ENCODE measurements at places on chromosomes 3 and 15. TPM values are rescaled to one million over a fixed set of nuclear protein-coding genes. Genes with fewer than 3 reads are reported as not detected.

GRCh38 chr3:155629056-155629455 is 115.8 kb downstream of the PLCH1 start:
- no peak for DNase-seq

DNA sequence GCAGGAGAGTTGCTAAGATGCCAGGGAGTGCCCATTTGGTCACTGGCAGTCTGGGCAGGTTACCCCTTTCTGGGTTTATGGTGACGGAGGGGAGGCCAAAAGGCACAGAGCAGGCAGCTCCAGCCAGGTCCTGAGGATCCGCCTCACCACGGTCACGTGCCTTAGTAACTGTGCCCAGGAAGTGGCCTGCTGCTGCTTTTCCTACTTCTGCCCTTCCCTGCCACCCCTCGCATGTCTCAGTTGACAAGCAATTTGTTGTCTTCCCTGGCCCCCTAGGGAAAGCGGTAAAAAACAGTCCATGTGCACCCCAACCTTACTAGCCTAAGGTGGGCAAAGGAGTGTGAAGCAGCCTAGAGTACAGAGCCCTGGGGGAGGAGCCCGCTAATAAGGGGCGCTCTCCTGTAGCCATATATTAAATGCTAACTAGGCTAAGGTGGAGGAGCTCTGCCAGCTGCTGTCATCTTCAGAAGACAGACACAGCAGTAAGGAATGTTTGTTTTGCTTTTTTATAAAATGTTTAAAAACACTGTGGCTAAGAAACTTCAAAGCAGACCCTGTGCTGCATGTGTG is 9.1 kb upstream of the LIPH start:
- no peak for DNase-seq

DNA sequence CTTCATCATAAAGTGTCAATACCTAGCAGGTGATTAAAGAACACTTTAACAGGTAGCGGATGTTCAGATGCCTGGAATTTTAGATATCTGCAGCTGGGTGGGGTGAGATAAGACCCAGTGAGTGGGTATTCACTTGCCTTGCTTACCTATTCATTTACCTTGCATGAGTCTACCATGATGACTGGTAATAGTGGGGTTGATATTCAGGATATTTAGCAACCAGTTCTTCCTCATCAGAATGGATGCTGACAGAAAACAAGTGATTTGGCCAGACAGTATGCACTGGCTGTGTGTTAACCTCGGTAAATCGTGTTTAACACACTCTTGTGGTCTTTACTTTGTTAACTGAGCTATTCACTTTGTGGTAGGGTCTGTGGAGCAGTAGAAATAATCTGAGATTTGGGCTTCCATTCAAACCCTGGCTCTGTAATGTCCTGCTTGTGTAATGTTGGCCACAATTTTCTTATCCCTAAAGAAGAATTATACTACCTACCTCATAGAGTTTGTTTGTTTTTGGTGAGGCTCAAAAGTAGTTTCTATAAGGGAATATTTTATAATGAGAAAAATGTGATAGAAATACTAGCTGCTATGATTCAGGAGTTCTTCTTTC is 391.9 kb upstream of the TBL1XR1 start:
- DNase-seq: no peak

Gene GOLGA8T
- total RNA-seq: not detected

DNA sequence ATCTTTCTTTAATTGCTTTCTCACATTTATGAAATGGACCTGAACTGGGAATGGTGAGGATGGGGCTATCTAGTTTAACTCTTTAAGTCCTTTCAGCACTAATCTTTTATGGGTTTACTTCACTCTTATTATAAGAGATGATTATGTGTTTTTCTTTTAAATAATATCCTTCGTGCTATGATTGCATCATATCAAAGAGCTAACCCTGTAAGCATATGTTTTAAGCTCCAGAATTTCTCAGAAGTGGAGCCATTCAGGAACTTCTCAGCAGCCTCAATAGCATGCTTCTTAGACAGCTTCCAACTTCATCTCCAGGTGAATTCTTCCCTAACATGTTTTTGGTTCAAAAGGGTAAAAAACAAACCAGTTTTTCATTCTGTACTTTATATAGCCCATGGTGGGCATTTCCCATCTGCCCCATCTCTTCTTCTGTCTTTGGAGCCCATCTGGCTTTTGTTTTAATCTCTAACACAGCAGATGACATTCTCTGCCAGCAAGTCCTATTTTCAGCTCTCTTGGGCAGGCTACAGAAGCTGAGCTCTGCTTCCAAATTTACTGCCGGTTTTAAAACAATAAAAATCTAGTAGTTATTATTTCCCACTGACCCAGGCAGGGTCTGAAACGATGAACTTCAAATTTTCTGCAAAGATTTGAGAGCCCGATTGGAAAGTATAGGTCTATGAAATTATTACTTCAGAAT is 26.8 kb upstream of the IL1RAP start:
- DNase-seq: no peak

GRCh38 chr15:44011238-44011854 is 183.7 kb downstream of the FRMD5 start:
- DNase-seq: no peak

DNA sequence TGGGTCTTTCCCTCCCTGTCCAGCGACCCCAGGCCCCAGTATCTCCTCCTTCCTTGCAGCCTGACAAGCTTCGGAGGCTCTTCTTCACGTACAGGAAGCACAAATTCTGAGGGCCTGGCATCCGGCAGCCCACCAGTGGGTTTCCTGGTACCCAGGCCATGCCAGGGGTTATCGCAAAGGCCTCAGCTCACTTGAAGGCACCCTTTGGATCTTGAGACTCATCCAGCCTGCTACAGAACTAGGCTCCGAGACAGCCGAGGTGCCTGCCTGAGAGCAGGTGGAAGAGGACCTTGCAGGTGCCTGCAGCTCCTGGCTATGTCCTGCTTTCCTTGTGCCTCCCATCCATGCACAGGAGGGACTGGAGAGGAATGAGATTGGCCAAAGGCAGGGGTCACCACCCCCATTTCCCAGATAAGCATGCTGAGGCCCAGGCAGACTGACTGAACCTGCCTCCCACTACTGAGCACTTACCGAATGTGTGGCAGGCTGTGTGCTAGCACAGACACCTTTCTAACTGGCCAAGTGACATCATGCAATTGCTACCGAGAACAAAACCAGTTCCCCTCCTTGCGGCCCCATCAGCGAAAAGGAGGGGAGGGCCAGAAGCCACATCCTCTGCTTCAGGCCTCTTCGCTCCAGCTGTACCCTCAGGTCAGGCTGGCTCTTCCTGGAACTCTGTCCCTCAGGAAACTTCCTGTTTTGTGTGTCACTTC is 11.2 kb downstream of the SH2D7 start:
- DNase-seq: no peak

DNA sequence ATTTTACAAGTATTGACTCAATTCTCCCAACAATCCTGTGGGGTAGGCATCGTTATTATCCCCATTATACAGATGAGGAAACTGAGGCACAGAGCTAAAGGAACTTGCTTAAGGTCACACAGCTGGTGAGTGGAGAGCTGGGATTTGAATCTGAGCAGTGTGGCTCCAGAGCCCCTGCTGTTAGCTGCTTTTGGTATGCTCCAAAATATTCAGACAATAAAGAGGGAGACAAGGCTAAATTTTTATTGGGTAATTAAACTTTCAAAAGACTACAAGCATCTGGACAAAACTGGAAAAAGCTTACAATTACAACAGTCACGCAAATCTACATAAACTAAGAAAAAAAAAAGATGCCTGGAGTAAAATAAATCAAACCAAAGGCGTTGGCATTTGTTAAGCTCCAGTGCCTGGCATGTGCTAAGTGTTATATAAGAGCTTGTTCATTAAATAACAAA is 27.7 kb downstream of the CCDC13 start:
- DNase-seq: no peak

Gene TMOD2
- 7.1 TPM for total RNA-seq

DNA sequence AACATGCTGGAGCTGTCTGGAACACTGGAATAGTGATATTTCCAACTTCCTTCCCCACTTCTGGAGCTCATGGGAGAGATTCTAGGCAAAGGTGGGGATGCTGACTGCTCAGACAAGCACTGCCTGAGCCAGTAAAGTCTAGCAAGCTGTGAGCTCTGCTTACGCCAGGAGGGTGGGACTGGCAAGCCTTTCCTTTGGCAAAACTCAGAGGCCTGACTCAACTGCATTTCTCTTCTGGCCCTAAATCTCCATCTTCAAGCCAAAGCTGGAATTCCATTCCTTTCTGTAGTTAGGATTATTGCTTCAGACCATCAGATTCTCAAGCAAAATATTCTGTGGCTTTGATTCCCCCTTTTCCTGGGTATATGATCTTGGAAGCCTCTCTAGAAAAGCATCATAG is 20.3 kb upstream of the EPB42 start:
- DNase-seq: no peak

DNA sequence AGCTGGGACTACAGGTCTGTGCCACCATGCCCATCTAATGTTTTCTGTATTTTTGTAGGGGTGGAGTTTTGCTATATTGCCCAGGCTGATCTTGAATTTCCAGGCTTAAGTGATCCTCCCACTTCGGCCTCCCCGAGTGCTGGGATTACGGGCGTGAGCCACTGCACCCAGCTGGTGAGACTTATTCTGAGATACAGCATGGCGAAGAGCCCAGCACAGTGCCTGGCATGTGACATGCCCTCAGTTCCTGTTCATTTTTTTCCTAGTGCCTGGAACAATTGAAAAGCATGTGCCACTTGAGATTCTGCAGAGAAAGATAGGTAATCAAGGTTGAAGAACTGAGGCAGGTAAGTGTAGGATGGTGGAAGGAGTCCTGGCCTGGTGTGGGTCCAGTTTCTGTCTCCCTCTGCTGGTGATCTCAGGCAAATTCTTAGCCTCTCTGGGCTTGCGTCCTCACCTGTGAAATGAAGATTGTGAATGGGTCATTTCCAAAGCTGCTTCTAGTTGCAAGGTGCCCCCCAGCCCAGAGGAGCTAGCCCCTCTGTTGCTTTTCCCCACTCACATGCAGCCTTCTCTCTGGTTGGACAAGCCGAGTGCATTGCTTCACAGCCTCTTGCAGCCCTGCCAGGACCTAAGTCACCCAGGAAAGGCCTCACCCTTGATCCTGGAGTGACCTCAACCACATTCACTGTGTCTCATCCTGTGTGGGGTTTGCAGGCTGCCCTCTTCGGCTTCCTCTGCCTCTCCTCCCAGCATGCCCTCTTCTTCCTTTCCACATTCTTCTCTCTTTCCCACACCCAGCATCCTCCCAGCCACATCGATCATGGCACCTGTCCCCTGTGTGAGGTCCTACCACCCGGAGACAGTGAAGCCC is 4.3 kb upstream of the RHCG start:
- no peak for DNase-seq

Gene BRPF1
- 10.1 TPM for total RNA-seq

Gene MB21D2
- total RNA-seq: 25.1 TPM

DNA sequence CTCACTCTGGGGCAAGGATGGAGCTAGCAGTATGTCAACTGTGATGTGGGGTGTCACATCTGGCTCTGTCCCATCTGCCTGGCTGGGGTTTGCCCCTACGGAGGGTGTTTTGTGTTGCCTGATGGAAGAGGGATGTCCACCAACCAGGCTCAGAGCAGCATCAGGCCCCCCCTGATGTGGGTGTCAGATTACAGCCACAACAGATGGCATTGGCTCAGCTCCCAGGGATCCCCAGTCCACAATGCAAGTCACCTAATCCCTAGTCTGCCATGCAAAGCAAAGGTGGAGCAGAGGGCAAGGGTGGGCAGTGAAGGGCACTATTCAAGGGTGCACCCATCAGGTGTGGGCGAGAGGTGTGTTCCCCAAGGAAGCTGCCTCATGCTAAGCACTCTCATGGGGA is 48.9 kb upstream of the AMOTL2 start:
- peak; percentile 70 for DNase-seq

DNA sequence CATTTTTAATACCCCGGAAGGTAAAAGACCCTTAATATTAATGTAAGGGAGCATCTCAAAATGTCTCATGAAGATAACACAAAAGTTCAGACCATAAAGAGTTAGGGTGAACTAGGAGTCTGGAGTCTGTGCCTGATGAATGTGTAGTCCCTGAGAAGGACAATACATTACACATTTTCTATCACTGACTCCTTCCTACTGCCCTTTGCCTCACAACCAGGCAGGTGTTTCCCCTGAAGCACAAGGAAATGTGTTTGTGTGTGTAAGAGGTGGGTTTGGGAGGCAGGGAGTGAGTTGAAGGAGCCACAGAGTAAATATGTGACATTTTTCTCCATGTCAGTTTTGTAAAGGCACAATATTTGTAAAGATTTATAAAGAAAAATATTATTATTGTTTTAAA is 59.1 kb downstream of the SSR3 start:
- DNase-seq: no peak

- no peak for DNase-seq
Measured at GRCh38 chr15:73918784-73919183, 7.5 kb upstream of the LOXL1 start.

DNA sequence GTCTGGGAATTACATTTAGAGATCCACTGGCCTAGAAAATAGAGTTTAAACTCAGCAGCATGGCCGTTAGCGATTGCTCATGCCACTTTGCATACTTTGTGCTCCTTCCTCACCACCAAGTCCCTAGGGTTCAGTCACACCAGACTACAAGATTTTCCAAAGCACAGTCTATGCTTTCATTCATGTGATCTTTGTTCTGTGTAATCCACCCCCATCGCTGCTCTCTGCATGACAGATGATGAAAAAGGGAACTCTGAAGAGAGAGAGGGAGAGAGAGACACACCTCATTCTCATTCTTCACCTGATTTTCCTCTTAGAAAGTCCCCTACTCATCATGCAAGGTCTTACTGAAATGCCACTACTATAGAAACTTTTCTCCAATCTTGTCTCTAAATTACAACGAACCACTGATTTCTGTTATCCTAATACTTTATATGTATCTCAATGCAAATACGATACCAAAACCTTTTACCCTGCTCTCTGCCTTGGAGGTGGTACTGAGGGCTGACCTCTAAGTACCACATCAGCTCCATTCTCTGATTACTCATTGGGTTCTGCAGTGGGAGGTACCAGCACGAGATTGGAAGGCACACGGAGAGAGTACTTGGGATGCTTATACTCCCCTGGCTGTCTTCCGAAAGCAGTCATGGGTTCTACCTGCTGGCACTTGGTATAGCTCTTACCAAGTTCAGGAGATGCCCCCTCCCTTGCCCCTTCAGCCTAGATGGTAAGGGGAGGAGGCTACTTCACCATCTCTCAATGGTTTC is 1.1 kb upstream of the PARP15 start:
- DNase-seq: no peak

DNA sequence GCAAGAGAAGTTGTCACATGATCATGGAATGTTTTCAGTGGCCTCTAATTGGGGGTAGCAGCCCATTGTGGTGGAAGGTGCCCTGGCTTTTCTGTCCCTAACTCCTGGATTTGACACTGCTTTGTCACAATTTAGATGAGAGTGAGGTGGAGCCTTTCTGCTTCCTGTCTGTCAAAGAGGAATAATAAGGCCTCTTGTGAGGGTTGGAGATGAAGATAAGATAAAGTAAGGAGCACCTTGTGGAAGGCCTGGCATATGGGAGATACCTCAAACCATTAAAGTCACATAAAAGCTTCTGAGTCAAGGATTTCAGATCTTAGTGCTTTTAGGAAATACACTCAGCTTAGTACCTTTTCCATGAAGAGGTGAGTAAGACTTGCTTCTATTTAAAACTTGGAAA is 172.6 kb upstream of the FAM3D start:
- DNase-seq: no peak

DNA sequence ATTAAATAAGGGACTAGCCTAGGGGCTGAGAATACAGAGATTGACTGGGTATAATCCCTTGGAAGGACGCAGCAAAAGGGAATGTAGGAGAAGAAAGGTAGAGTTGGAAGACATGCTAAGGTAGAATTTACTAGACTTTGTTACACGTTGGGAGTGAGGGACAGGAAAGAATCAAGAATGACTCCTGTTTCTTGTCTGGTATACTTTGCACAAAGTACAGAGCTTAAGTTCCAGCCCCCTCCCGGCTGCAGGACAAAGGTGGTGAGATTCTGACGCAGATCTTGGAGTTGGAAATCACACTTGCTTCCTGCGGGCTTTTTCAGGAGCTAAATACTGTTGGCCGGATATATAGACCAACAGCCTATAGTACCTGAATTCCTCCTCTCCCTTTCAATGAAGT is 895 bp downstream of the HYKK start:
- no peak for DNase-seq

Gene CPEB1
- 6.6 TPM for total RNA-seq
